ENCODE measurements at places on chromosomes 7 and 10.
A peak's percentile ranks its signal among the peaks of the same experiment; 100 is the strongest.

DNA sequence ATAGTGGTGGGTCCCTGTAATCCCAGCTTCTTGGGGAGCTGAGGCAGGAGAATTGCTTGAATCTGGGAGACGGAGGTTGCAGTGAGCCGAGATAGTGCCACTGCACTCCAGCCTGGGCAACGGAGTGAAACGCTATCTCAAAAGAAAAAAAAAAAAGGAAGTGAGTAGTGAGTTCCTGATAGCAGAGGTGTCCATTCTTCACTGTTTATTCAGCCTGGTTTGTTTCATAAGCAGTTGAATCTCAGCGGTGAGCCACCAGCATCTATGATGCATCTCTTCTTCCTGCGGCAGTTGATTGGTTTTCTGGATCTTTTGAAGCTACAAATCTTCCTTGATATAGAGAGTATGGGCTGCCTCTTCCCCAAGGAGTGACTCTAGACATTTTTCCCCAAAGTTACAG is 316.1 kb upstream of the MTPN start:
- DNase-seq: no peak

- no peak for DNase-seq
Measured at GRCh38 chr7:72078301-72078700, 333.8 kb downstream of the CALN1 start.

DNA sequence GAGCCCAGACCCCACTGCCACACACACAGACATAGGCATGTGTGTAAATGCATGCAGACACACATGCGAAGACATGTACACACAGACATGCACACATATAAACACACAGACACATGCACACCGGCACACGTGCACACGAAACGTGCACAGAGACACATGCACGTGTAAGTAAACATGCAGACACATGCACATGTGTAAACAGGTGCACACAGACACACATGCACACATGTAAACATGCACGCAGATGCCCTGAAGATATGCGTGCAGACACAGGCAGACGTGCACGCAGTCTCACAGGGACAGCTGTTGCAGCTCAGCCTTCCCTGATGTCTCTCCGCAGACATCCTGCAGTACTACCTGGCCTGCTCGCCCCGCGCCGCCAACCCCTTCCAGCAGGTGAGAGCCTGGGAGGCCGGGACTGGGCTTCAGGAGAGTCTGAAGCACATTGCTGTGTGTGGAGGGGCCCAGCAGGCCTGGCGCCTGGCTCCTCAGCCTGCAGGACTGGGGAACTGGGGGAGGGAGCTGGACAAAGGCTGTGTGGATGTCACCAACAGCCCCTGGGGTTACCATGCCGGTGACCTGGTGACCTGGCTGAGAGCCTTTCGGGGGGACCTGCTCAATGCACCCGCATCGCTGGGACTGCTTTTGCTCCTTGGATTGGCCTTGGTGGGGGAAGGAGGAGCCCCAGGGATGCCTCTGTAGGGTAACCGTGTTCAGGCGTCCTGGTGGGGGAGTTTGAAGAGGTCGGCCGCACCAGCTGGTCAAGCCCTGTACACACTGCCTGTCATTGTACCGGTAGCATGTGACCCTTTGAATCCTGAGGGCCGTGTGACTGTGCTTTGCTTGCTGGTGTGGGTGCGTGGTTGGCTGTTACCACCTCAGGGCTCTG is 20.3 kb downstream of the TTYH3 start:
- DNase-seq: no peak

DNA sequence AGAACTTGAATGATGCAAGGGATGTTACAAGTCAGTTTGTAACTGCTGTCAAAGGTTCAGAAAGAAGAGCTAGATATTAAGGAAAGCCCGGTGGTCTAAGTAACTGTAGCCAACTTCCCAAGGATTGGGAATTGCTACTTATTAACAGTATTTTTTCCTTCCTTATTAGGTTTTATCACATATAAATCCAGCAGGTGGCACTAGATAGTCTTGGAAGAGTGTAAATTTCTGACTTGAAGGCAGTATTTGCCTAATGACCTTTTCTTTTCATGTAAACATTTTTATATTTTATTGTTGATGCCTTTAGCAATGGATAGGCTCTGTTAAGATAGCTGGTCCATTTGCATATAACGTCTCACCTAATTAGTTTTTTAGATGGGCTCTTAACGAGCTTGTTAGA is 51.2 kb downstream of the ANLN start:
- no peak for DNase-seq

DNA sequence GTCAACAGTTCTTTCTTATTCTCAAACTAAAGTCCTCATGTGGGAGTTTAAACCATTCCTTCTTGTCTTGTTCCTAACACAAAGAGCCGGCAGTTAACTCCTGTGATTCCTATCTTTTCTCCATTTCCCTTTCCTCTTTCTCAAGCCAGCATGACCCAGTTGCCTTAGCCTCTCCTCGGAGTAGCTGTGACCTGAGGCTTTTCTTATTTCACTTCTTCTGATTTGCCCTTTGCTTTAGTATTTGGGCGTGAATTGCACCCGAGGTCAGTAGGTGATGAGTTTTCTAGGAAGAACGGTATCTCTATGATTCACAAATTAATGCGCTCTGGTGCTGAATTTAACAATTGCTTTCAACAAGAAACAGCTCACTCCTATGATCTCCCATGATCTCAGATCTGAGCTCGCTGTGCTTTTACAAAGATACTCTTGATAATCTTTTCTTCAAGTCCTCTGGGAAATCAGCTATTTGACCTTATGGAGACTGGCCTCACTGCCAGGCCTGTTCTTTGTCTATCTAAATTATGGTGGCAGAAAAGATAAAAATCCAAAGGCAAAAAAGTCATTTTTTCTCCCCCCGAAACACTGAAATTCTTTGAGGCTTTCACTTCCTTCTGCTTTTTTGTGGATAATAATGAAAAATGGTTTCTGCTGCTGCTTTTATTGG is 184.6 kb downstream of the JCAD start:
- DNase-seq: no peak

DNA sequence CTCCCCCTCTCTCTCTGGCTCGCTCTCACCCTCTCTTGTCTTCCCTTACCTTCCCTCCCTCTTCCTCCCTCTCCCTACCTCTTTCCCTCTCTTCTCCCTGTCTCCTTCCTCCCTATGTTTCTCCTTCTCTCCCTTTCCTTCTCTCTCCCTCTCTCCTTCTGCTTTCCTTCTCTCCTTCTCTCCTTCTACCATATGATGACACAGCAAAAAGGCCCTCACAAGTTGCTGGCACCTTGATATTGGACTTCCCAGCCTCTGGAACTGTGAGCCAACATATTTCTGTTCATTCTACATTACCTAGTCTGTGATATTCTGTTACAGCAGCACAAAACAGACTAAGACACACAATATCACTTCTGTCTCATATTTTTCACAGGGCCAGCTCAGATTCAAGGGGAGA is 135.0 kb downstream of the ADAM22 start:
- no peak for DNase-seq

- DNase-seq: no peak
Measured at GRCh38 chr7:120395526-120396019, 122.6 kb downstream of the KCND2 start.

DNA sequence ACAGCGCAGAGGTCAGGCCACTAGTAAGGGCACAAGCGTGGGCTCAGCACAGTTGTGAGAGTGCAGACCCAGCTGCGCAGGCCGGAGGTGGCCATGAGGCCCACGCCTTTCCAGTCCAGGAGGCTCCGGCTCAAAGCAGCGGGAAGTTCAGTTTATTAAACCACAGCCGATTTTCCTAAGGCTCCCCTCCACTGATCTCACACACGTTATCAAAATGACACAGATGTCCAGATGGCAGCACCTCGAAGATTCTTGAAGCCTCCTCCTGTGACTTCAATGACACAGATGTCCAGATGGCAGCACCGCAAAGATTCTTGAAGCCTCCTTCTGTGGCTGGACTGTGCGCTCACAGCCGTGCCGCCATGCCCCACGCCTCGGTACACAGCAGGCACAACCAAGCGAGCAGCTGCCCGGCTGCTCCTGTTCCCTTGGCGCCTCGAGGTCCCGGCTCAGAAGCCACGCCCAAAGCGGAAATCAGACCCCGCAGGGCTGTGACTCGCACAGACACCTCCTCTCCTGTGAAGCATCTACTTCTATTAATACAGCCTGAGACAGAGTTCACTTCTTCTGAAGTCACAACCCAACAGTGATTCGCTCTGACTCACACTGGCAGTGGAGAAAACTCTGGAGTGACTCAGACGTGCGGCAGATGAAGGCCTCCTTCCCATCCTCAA is 122.7 kb downstream of the MAD1L1 start:
- peak; percentile 33 for DNase-seq

GRCh38 chr10:93081834-93082233 is 8.1 kb downstream of the CYP26A1 start:
- no peak for DNase-seq

GRCh38 chr7:73350306-73351068 is 22.5 kb downstream of the FKBP6 start:
- DNase-seq: no peak

GRCh38 chr7:21106296-21106732 is 319.6 kb upstream of the SP8 start:
- no peak for DNase-seq

DNA sequence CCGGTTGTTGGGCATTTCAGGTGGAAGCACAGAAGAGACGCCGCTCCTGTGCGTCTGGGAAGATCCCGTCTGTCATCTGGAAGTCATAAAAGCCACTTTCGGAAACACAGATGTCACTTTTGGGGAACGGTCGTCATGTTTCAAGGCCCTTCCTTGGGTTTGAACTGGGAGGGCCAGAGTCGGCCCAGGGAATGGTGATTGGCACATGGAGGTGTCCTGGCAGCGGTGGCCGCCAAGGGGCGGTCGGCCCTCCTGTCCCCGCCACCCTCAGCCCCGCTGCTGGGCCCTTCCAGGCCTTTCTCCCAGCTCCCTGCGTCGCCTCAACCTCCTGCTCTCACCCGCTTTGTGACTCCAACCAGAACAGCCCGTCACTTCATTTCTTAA is 115.2 kb upstream of the SFMBT2 start:
- no peak for DNase-seq

- DNase-seq: no peak
Measured at GRCh38 chr7:131945957-131946544, 389.6 kb upstream of the PODXL start.

GRCh38 chr10:125201108-125201524 is 40.8 kb upstream of the CTBP2 start:
- no peak for DNase-seq

All from stimulated activated CD8-positive, alpha-beta memory T cell treated with anti-CD3 and anti-CD28 coated beads, Interleukin-12 subunit alpha, Interleukin-12 subunit beta, amount 100 ng/mL, for 4 hours (primary cell).